ENCODE measurements at places on chromosomes 3 and 15. TPM values are rescaled to one million over a fixed set of nuclear protein-coding genes. Genes with fewer than 3 reads are reported as not detected.

Gene SLC12A8
- 1.1 TPM for total RNA-seq

GRCh38 chr3:178658694-178659325 lies 122.6 kb downstream of the KCNMB2 start:
- no peak for DNase-seq

- DNase-seq: no peak
These were observed 1.9 kb downstream of the CAPN7 start for GRCh38 chr3:15207836-15208504.

DNA sequence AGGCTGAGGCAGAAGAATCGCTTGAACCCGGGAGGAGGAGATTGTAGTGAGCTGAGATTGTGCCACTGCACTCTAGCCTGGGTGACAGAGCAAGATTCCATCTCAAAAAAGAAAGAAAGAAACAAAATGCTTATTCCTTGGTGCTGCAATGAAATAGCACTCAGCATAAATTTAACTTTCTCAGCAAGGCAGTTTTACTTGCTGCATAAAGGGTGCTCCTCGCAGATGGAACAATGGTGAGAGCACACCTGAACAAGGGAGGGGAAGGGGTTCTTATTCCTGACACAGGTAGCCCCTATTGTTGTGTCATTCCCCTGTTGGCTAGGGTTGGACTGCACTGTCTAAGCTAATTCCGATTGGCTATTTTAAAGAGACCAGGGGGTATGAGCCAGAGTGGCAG lies 17.1 kb downstream of the PAK2 start:
- DNase-seq: no peak

GRCh38 chr3:67015702-67016484 lies 17.8 kb downstream of the KBTBD8 start:
- DNase-seq: no peak

All from activated naive CD4-positive, alpha-beta T cell treated with anti-CD3 and anti-CD28 coated beads for 36 hours (primary cell).